SK-N-DZ (cell line): ENCODE measurements at places on chromosomes 7 and 10.

DNA sequence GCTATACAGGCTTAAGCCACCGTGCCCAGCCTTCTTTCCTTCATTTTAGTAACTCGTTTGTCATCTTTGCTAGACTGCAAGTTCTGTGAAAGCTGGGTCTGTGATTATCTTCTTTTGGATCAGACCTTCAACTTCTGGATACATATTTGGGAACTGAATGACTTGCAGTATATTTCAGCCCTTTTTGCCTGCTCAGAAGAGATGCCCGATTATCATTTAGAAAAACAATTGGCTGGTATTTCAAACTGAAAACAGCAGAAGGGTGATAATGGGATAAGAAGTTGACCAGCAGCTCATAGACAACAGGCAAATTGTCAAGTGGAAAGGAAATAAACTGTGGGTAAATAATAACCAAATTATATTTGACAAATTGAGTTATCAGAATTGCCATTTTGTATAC, 14.6 kb downstream of the RSBN1L start:
- DNase-seq: no peak

GRCh38 chr10:71998840-71999194, 34.6 kb downstream of the CHST3 start:
- no peak for DNase-seq

DNA sequence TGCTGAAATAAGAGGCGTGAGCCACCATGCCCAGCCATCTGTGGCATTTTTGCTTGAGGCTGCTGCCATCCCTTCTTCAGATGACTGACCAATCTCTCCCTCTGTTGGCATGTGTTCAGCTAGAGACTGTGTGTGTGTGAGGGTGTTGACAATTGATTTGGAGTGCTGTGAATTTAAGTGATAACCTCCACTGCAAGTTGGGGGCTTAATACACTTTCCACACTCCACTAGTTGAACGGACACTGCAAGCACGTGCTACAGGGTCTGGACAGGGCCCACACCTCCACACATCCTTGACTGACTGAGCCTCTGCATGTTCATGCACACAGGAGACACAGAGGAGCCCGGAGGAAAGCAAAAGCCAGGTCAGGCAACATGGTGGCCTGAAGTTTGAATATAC, 51.3 kb downstream of the BRAF start:
- DNase-seq: no peak

DNA sequence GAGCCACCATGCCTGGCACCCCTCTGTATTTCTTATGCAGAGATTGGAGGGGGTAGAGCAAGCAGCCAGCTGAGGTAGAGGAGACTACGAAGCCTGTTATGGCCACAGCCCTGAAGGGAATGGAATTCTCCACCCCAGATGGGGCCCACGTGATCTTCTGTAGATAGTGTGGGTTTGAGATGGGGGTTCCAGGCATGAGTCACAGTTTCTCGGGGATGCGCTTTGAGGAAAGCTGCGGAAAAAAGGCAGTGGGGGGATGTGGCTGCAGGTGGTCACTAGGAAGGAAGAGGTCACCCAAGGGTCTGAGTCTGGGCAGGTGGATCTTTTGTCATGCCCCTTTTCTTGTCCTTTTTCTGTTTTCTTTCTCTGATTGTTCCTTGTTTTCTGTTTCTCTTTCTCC, 11.5 kb downstream of the FAM131B start:
- no peak for DNase-seq

- no peak for DNase-seq
Measured at GRCh38 chr7:155066417-155066950, 3.6 kb upstream of the HTR5A start.

DNA sequence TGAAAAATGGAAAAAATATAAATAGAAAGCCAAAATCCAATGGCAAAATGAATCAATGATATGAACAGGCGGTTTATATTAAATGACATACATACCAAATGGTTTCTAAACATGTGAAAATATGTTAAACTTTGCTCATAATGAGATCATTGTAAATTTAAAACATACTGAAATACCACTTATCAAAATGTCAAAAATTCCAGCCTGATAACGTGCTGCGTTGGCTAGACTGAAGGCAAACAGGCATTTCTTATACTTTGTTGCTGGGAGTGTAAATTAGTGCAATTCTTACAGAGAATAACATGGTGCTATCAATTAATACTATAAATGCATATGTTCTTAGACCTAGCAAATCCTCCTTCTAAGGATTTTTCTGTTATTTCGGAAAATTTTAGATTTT, 225.8 kb upstream of the FAM3C start:
- DNase-seq: no peak

DNA sequence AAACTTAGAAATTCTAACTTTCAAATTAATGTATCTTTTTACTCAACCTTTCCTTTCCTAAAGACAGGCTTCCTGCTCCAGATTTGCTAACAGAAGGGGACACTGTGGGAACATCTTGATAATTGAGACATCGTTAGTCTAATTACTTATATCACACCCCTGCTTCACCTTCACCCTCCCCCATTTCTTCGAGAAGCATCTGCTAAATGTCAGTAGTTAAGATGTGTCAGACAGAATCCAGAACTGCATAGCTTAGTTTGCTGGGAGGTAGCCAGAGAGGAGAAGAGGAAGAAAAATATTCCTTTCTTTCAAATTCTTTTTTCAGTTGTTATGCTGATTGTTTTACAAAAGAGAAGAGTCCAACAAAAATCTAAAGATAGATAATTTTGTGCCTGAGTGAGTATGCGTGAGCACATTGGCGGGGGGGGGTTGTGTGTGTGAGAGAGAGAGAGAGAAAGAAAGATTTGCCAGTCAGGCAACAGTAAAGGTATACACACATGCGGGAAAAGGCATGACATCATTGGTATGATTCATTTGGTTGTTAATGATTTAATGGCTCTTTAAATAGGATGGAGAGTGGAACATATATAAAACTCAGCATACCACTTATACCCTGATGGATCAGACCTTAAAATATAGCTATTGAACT, 192.4 kb downstream of the PTN start:
- no peak for DNase-seq

DNA sequence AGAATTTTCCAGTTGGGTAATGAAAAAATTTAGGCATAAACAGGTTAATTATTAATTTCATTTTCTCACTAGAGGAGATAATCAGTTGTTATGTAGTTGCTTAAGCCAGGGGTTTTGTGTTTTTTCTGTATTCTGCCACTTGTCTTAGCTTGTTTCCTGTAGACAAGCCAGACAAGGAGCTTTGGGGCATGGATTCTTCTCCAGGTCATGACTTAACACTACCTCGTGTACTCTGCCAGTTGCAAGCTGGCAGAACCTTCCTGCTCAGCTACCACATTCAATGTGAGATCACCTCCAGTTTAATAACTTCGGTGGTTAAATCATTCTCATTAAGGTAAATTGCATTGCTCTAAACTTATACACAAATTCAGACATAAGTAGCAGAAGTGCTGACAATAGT, 1.8 kb downstream of the CCM2 start:
- DNase-seq: no peak

- DNase-seq: peak; percentile 2
Measured at GRCh38 chr7:153886506-153887441, 165.4 kb upstream of the DPP6 start.

DNA sequence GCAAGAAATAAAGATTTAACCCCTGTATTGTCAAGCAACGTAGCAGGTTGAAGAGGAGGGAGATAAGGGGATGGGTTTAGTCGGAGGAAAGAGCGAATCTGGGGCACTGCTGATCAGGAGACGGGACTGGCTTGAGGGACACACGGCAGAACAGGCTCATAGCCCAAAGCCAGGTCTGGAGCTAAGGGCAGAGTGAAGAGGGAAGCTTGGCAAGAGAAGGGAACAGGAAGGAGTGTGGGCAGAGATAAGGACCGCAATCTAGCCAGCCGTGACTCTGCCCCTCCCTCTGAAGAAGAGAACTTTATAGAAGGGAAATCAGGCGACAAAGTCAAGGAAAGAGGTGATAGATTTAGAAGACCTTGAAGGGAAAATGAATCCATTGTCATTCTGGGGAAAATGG, 67.6 kb downstream of the CAV1 start:
- DNase-seq: no peak

- DNase-seq: no peak
Measured at GRCh38 chr10:77348751-77349150, 288.9 kb downstream of the KCNMA1 start.

GRCh38 chr7:44309271-44310091, 15.9 kb downstream of the CAMK2B start:
- DNase-seq: no peak

DNA sequence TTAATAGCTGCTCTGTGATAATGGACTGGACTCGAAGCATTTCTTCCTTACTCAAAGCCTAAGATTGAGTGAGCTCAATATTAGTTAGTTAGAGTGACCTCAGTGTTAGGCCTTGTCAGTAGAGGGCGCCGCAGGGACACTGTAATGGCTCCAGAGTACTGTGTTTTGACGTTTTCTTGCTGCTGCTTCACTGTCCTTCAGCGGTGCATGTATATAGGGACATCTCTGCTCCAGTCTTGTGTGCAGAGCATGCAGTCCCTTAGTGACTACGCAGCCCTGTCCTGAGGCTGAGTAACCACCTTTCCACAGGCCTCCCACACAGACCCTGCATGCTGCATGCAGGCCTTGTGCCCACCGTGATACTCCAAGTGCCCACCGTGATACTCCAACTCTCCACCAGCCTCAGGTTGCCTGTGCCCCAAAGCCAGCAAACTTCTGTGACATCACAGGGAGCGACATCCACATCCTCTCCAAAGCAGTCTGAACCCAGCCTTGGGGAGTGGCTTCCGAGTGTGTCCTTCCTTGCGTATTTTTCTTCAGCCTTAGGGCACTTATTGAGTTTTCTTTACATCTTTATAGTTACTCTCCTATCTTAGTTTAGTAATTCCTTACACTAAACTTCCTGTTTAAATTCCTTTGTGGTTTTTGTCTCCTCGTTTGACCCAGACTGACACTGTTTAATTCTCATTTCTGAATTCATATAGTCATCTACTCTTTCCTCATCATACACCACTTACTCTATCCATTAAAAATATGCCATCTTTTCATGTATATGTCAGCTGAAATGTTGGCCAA, 118.2 kb downstream of the JAZF1 start:
- peak; percentile 86 for DNase-seq

DNA sequence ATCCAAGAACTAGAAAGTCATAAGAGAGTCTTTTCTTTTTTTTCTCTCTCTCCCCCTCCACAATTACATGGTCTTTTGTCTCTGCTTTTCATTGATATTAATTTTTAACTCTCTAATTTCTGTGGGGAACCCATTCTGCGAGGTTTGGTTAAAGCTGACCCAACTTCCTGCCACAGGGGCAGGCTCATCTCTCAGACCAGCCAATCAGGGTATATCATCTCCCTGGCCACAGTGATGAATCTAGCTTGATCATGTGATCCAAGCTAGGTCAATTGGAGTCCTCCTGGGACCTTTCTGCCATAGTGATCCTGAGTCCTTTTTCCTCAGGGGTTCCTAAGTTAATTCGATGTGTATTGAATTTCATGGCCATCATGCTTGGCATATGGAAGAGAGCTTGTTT, 38.0 kb upstream of the TRUB1 start:
- DNase-seq: no peak

DNA sequence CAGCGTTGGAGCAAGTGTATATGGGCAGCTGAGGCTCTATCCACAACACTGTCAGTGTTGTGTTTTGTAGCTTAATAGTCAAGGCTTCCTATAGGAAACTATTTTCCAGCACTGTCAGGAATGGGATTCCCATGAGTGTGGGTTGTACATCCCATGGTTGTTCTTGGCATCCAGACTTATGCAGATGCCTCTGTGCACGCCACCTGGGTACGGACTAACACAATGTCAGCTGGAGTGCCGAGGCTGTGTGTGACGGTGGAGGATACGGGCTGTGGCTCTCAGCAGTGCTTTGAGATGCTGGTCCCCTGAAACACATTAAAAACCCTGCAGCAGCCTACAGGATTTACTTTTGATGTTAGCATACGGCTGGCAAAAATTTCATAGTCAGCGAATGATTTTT, 350.0 kb downstream of the ACTR3B start:
- no peak for DNase-seq

- peak; percentile 63 for DNase-seq
Measured at GRCh38 chr10:118259288-118259906, 82.7 kb downstream of the FAM204A start.

DNA sequence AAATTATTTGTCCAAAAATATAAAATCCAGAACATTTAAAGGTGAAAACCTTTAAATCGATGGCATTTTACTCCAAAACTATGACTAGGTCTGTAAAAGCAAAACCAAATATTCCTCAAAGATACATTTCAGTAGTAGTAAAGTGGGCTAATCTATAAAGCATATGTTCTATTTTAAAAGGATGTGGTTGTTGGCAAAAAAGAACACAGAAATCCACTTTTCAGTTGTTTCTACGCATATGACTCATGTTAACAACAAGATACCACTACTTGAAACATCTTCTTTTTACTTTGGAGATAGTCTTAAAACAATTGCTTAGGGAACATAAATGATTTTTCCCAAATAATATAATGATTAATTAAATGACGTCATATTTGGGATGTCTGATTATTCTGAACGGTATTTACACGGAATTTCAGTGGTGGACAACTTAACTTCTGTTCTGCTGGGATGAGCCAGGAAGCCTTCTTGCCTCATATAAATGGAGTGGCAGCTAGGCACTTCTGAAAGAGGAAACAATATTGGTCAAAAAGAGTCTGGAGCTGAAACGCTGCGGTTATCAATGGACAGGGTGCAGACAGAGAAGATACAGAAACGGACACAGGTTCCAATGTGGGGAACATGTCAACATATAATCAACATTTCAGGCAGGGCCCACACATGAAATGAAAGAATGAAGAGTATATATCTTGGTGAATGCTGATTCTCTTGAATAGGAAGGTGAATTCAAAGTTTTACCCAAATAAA, 78.5 kb downstream of the ETV1 start:
- no peak for DNase-seq

DNA sequence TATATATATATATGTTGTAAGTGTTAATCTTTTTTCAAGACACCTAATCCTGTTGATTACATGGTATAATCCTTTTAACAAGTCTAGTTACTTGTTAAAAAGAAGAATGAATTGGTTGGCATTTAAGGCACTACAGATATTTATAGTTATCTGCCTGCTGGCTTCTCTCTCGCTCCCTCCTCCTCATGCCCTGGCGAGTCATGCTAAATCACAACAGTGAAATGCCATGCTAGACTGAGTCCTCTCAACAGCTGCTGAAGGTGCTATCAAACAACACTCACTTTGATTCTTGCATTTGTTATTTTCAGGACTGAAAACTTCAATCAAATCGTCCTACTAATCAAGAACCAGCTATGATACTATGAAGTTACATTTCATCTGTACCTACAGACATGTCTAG, 15.4 kb downstream of the NRAP start:
- DNase-seq: no peak

DNA sequence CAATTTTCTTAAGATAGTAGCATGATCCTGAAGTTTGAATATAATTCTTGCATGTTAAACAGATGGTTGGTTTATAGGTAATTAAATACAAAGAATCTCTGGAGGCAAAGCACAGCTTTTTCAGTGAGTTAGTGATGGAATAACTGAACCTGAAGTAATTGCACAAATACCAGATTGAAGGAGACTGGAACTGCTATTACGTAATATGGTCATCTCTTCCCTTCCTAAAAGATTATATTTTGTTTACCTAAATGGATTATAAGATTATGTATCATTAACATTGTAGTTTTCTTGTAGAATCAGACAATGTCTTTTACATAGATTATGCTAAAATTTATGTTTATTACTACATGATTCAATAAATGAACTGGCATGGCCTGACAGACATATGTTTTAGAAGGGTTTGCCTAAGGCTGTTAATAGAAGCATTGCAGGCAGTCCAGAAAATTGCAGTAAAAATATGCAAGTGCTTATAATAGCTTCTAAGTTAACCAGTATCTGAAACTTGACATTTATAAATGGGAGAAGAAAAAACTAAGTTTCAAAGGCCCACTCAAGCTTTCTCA, 35.8 kb upstream of the GPR37 start:
- DNase-seq: no peak
